ENCODE measurements at places on chromosomes 16 and 17.

DNA sequence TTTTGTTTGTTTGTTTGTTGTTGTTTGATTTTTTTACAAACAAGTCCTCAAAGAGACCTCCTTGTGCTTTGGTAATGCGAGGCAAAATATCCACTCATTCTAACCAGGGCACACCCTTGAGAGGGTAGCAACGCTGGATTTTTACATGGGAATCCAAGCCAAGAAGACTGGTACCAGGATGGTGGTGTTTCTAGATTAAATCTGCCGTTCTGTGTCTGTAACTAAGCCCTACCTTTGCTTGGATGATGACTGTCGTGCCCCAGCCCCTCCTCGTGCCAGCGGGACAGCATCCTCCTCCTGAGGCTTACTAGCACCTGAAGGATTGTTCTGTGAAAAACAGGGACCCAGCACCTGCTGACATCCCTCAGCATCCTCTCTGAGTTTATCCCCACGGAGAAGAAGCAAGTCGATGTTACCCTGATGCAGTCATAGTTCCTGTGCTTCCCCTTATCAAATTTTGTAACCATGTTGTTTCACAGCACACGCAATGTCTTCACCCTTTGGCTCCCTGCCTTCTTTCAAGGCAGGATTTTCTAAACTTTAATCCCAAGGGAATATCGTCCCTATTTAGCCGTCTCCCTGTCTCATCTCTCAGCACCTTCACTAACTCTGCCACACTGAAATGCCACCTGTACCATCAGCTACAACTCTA lies 5.1 kb upstream of the HSBP1 start:
- no peak for DNase-seq

DNA sequence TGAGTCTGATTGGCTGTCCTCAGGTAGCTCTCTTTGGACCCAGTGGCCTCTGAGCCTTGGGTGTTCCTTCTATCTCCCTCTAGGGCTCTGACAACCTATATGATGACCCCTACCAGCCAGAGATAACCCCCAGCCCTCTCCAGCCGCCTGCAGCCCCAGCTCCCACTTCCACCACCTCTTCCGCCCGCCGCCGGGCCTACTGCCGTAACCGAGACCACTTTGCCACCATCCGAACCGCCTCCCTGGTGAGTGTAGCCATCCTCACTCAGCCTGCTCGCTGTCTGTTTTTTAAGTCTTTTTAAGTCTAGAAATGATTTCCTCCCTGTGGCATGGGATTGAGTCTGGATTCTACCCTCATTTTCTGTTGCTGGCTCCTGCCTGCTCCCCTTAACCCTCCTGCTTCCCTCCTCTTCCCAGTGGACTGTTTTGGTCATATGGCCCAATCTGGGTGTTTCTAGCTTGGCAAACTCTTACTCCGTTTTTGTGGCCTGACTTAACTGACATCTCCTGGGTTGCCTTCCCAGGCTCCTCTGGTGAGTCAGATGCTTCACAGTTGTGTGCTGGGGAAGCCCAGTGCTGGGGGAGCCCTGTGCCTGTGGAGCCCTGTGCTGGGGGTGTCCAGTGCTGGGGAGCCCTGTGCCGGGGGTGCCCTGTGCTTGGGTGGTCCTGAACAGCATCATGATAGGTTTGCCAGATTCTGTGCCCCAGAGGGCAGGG lies 9.9 kb downstream of the TAOK2 start:
- DNase-seq, result no peak

GRCh38 chr16:12546918-12547607 lies 256.6 kb downstream of the CPPED1 start:
- DNase-seq, result no peak

DNA sequence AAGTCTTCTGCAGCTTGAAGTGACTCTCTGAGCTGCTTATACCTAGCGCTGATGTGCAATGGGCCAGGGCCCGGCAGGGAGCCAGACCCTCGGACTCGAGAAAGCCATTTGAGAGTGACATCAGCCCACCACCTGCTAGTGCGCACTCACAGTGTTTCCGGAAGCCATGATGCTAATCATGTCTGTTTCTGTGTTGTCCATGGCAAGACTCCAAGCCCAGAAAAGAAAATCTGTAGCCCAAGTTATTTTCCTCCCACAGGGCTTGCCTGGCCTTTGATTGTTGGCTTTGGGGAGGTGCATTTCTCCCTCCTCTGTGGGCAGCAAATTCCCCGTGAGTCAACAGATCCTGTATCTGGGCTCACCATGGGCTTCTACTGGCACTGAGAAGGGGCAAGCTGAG lies 1.8 kb upstream of the CDRT4 start:
- DNase-seq, result no peak

GRCh38 chr16:11650641-11651591 lies 17.3 kb upstream of the SNN start:
- no peak for DNase-seq

GRCh38 chr16:81137754-81138153 lies 41.6 kb upstream of the GCSH start:
- DNase-seq, result no peak

GRCh38 chr17:80086081-80086480 lies 15.3 kb upstream of the GAA start:
- no peak for DNase-seq

- no peak for DNase-seq
These were observed 23.3 kb downstream of the ACTG1 start for GRCh38 chr17:81489012-81489997.

GRCh38 chr16:66277311-66278070 lies 89.0 kb upstream of the CDH5 start:
- DNase-seq, result no peak

GRCh38 chr17:43578699-43579565 lies 32.8 kb upstream of the ETV4 start:
- DNase-seq, result peak; percentile 60

DNA sequence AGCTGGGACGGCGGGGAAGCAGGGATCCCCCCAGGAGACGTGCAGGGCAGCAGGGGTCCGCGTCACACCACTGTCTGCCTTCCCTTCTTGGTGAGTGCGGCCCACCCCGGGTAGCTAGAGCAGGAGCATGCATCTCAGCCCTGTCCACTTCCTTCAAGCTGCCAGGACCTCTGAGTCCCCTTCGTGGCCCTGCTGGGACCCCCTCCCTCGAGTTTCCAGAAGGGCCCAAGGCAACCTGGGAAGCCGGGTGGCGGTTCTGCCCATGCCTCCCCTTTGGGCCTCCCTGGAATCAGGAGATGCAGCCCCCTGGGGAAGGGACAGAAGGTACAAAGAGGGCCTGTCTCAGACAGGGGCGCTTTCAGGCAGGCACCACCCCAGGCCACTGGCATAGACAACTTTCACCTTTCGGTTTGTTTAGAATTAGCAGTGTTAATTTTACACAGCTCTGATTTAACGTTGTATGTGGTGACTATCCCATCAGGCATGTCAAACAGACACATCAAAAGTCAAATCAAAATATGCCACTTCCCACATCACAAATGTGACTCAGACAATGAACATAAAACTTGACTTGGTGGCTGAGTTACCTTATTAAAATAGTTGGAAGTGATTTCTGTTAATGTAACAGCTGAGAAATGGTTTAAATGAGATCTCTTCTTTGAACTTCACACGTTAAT lies 94.5 kb upstream of the METRNL start:
- no peak for DNase-seq

GRCh38 chr16:15906439-15906838 lies 18.0 kb upstream of the CEP20 start:
- no peak for DNase-seq

Data from NCI-H524 treated with DMSO at 0.1 percent for 48 hours (cell line).